ENCODE measurements at places on chromosomes 2 and 18. TPM values are rescaled to one million over a fixed set of nuclear protein-coding genes. Genes with fewer than 3 reads are reported as not detected.

The TMEM198 gene
- total RNA-seq: 1.3 TPM

The CYS1 gene
- 2.0 TPM for total RNA-seq

The COBLL1 gene
- 3.6 TPM for total RNA-seq

The NDC80 gene
- total RNA-seq: 27.5 TPM

The SPATA3 gene
- total RNA-seq: not detected

The HOXD8 gene
- 0.06 TPM for total RNA-seq

The MEP1B gene
- total RNA-seq: not detected

The POTEJ gene
- total RNA-seq: not detected

The ITPRID2 gene
- total RNA-seq: 174 TPM

The TP53I3 gene
- 30.1 TPM for total RNA-seq

The TBR1 gene
- not detected for total RNA-seq

The LBX2 gene
- total RNA-seq: 1.6 TPM

The DSG1 gene
- total RNA-seq: not detected

The RTP5 gene
- total RNA-seq: not detected

The IL18RAP gene
- not detected for total RNA-seq

The PASK gene
- total RNA-seq: 3.7 TPM

The LYPD6 gene
- total RNA-seq: 0.13 TPM

The ASXL3 gene
- total RNA-seq: 0.13 TPM

The HAAO gene
- total RNA-seq: 0.53 TPM

The ALPI gene
- not detected for total RNA-seq

The TNFAIP6 gene
- total RNA-seq: 25.2 TPM

The ACVR2A gene
- 4.3 TPM for total RNA-seq

The RTTN gene
- 12.6 TPM for total RNA-seq

The NPHP1 gene
- total RNA-seq: 6.9 TPM

The FBXO41 gene
- total RNA-seq: 0.40 TPM

The ANKRD30BL gene
- not detected for total RNA-seq

The CCDC74B gene
- 6.8 TPM for total RNA-seq

The FAHD2B gene
- 3.8 TPM for total RNA-seq

The CYTIP gene
- total RNA-seq: 2.4 TPM

The WNT10A gene
- total RNA-seq: not detected

The SH2D6 gene
- 0.40 TPM for total RNA-seq

The HTR2B gene
- 269 TPM for total RNA-seq

The EVX2 gene
- total RNA-seq: not detected

The GKN1 gene
- not detected for total RNA-seq

The CDH2 gene
- 57.3 TPM for total RNA-seq

The DPYSL5 gene
- total RNA-seq: not detected

The CPS1 gene
- total RNA-seq: 19.1 TPM

The AQP12B gene
- not detected for total RNA-seq

The CFC1 gene
- not detected for total RNA-seq

The C1QL2 gene
- total RNA-seq: not detected

The SPP2 gene
- not detected for total RNA-seq

The MC5R gene
- total RNA-seq: not detected

The PLEKHM3 gene
- 16.7 TPM for total RNA-seq

The ONECUT2 gene
- under 0.01 TPM for total RNA-seq

The ATOH8 gene
- total RNA-seq: 66.5 TPM

The METTL21A gene
- total RNA-seq: 9.2 TPM

The FNDC4 gene
- total RNA-seq: 87.1 TPM

The IL36RN gene
- not detected for total RNA-seq

The HOXD13 gene
- total RNA-seq: not detected

The SLC5A7 gene
- total RNA-seq: not detected

The UGT1A6 gene
- not detected for total RNA-seq

The GAD1 gene
- not detected for total RNA-seq

The IL37 gene
- not detected for total RNA-seq

The RBM44 gene
- 0.56 TPM for total RNA-seq

The ANKRD29 gene
- total RNA-seq: 4.9 TPM
